ENCODE measurements at places on chromosomes 1 and 21. TPM values are rescaled to one million over a fixed set of nuclear protein-coding genes. Genes with fewer than 3 reads are reported as not detected.

GRCh38 chr1:199313444-199313843 is 674.6 kb downstream of the PTPRC start:
- DNase-seq: peak; percentile 95

- peak; percentile 46 for DNase-seq
Observed at GRCh38 chr1:85148524-85149250, 52.1 kb downstream of the SYDE2 start.

DNA sequence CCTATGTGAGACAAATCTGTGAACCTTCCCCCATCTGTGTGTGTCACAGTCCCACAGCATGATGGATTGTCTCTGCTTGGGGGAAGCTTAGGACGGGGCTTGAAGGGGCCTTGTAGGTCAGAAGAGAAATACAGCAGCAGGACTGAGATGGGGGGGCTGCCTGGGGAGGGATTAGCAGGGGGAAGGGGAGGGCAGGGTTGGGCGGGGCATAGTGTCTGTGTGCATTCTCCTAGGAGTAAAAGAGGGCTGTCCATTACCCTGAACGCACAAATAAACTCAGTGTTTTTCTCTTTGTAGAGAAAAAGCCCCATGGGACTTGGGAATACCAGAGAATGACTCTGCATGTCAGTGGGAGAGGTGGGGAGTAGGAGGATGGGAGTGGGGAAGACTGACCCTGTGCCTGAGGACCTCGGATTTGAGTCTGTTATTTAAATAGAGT is 16.4 kb downstream of the RNF220 start:
- no peak for DNase-seq

- no peak for DNase-seq
Observed at GRCh38 chr1:219927298-219927955, 930 bp downstream of the SLC30A10 start.

- peak; percentile 59 for DNase-seq
Observed at GRCh38 chr1:201876148-201876818, 12.4 kb upstream of the SHISA4 start.

DNA sequence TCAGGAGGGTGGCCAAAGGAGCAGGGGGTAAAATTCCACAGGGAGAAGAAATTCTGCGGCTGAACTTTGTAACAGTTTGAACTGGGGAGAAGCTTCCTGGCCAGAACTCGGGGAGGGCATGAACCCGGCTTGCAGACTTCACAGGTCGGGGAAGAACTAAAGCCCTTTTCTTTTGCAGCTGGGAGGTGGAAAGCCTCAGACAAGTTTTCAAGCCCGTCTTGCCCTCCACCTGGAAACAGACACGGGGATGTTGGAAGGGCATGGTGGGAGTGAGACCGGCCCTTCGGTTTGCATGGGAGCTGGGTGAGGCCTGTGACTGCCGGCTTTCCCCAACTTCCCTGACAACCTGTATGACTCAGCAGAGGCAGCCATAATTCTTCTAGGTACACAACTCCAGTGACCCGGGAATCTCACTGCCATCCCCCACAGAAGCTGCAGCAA is 11.3 kb downstream of the THEM4 start:
- no peak for DNase-seq

DNA sequence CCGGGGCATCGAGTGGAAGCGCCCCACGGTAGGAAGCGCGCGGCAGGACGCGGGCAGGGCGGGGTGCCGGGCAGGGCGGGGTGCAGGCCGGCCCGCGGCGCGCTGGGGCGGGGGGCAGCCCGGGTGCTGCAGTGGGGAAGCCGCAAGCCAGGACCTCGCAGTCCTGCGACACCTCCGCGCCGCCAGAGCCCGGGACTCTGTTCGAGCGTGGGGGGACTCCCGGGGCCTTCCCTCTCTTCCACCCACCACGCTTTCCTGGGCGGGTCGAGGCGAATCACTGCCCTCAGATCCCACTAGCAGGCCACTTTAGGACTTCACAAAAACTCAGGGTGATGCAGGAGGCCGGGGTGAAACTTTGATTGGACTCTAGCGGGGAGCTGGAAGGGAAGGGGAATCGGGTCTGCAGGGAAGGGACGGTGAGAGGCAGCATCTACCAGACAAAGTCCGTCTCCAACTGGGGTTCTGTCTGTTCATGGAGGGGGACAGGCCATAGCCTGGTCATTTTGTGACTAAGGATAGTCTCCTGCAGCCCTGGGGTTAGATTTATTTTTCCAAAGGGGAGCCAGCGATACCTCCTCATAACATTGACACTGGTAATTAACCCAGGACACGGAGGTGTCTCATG is 623 bp downstream of the CAPN2 start:
- peak; percentile 53 for DNase-seq

- no peak for DNase-seq
Observed at GRCh38 chr1:226248091-226248490, 24.6 kb downstream of the MIXL1 start.

DNA sequence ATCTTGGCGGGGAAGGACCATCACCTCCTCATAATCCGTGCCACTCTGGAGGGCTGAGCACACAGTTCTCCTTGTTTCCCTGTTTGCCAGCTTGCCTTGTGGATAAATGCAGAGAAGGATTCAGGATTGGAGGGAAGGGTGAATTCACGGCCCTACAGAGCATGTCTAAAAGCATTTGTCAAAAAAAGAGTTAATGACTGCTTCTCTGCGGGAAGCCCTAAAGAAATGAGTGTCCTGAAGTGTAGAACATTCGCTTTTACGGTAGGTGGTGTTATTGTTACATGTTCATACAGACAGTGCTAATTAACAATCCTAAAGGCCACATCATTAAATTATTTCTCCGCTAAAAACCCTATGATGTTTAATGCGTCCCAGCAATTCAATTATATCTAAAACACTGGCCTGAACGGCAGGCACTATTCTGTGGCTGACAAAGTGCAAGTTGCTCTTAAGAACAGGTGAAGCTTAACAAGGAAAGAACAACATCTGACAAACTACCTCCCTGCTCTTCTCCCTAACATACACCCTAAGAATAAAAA is 112.3 kb upstream of the NFIA start:
- peak; percentile 76 for DNase-seq

GRCh38 chr1:86395751-86396497 is at the start of gene ODF2L:
ODF2L (minus strand) TSS chr1:86396323; CDS start chr1:86387027, 9,296 bp downstream.
- DNase-seq: peak; percentile 90

DNA sequence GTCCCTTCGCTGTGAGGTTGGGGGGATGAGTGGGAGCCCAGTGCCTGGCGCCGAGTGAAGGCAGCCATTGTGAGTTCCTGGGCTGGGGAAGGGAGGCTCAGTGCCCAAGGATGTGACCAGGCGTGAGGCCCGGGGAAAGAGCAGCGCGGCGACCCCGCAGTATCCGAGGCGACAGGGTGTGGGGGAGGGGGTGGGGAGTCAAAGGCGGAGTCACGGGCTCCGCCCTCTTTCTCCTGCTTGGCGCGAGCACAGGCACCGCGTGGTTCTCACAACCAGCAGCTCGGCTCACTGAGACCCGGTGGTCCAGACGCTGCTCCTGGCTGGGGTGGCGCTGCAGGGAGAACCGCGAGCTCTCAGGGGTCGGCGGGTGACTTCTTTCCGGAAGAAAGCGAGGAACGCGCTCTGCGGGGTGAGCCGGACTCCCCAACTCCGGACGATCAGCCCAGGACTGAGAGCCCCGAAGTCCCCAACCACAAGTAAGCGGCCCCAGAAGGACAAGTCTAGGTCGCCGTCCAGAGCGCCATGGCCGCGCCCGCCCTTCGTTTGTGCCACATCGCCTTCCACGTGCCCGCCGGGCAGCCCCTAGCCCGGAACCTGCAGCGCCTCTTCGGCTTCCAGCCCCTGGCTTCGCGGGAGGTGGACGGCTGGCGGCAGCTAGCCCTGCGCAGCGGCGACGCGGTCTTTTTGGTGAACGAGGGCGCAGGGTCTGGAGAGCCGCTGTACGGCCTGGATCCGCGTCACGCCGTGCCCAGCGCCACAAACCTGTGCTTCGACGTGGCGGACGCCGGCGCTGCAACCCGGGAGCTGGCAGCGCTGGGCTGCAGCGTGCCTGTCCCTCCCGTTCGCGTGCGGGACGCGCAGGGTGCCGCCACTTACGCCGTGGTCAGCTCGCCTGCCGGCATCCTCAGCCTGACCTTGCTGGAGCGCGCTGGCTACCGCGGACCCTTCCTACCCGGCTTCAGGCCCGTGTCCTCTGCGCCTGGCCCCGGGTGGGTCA is at the start of gene HPDL:
HPDL (plus strand) TSS at position 269 of the 997 bp plus-strand sequence; CDS start at position 523, 254 bp downstream.
- peak; percentile 71 for DNase-seq

GRCh38 chr1:177351361-177352108 is 180.8 kb downstream of the BRINP2 start:
- no peak for DNase-seq

DNA sequence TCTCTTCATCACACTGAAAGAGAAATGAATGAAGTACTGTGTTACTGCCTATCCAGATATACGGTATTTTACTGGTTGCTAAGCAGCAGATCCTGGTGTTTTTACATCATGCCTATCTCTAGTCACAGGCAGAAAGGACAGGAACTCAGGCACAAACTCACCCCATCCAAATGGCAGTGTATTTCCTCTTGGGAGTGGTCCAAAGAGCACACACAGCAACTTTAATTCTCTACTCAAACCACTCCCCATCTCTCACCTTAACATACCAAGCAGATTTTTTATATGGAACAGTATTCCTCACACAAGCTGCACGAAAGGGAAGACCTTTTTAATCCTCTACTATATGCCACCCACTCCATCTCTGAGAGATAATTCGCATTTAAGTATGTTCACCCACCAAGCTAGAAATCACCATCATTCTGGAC is 27.3 kb downstream of the EIF4G3 start:
- DNase-seq: peak; percentile 22

DNA sequence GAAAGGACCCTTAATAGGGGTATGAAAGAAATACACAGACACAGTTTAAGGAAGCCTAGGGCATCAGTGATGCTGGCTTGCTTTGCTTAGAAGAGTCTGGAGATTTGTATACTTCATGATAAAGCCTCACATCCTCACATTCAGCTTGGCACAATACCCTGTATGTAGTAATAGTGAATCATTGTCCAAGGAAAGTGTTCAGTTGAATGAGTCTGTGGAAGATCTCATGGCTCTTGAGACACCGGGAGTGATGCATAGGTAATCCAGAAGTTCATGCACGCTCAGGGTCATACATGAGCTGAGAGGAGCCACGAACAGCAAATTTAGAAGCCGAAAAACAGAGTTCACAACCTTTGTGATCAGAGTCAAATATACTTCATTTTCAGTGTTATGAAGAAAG is 537.2 kb upstream of the TMPRSS15 start:
- DNase-seq: no peak

- peak; percentile 94 for DNase-seq
Observed at GRCh38 chr1:210342986-210343780, 14.5 kb downstream of the HHAT start.

GRCh38 chr21:41446586-41446985 is 20.5 kb downstream of the MX1 start:
- DNase-seq: no peak

DNA sequence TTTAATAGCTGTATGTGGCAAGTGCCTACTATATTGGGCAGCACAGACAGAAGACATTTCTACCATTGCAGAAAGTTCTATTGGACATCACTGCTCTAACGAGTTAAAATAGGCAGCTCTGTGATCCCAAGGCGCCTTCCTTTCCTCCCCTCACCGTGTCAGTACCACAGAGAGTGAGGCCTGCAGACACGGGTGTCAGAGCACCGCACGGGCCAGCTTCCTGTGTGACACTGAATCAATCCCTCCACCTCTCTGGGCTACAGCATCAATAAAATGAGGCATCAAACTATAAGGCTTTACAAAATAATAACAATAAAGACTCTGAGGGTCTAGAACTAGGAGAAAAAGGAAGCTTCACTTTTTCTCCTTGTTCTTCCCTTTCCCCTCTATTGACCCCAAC is 246.7 kb downstream of the FOXD2 start:
- DNase-seq: no peak

GRCh38 chr21:27034796-27035195 is 67.9 kb upstream of the ADAMTS5 start:
- no peak for DNase-seq

SHE gene
- not detected for total RNA-seq

LINGO4 gene
- total RNA-seq: not detected

KRTAP13-2 gene
- not detected for total RNA-seq

EFNA1 gene
- total RNA-seq: 1.0 TPM

CFAP57 gene
- total RNA-seq: 0.20 TPM

FAM3B gene
- not detected for total RNA-seq

NMNAT2 gene
- total RNA-seq: 0.17 TPM
